CD4-positive, alpha-beta T cell treated with Interleukin-12 subunit alpha and Interleukin-12 subunit beta, for 1 hour (primary cell): ENCODE measurements at places on chromosomes 13 and 19.

GRCh38 chr13:43805681-43806128, 18.9 kb upstream of the ENOX1 start:
- DNase-seq, result no peak

DNA sequence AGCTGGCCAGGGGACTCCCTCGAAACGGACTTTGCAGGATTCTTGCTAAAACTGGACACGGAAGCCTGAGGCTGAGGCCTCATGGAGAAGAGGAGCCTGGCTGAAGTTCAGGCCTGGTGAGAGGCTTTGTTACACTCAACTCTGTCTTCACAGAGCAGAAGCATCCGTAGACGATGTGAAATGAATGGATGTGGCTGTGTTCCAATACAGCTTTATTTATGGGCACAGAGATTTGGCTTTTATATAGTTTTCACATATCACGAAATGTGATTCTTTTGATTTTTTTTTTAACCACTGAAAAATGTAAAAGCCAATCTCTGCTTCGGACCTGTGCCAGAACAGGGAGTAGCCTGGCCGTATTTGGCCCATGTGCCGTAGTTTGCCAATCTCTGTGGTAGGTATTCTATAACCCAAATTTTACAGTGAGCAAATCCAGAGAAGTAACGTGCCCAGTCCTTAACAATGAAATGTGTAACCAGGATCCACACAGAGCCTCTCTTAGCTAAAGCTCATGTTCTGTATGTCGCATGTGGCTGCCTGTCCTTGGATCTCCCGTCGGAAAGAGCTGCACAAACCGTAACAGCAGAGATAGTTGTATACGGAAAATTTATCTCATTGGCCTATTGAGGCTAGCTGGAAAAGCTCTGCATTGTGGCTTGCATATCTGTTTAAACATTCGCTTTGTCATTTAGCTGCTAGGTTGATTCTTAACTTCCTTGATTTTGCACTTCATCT, 171.6 kb upstream of the RNF113B start:
- DNase-seq, result no peak

DNA sequence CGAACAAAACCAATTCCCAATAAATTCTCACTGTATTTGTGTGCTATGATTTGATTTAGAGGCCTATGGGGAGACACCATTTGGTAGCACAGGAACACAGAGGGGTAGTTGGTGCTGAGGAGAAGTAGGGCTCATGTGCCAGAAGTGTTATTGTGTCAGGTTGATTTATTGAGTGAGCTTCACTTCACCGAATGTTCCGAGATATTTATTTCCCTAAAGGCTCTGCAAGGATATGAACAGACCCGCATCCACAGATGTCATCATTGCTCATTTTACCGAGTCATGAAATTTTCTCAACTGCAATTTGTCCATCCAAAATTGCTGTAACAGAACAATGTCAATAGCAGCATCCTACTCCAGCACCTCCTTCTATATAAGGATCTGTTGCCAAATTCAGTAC, 69.5 kb downstream of the DACH1 start:
- no peak for DNase-seq

DNA sequence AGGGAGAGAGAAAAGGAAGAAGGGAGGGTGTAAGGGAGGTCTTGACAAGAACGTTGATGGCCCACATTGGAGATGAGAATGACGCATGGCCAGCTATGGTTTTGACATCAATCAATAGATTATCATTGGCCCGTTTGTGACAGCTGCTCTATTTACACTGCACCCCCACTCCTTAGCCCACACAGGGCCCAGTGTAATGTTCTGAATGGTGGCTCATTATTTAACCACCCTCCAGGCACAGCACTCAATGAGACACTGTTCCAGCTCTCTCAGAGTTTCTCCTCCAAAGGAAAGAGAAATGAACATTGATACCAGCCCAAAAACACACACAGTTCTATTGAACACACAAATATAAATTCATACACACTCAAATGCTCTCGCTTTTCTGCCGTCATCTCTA, 173.0 kb upstream of the IPO5 start:
- no peak for DNase-seq

GRCh38 chr19:14119146-14119545, 1.6 kb upstream of the PRKACA start:
- no peak for DNase-seq

DNA sequence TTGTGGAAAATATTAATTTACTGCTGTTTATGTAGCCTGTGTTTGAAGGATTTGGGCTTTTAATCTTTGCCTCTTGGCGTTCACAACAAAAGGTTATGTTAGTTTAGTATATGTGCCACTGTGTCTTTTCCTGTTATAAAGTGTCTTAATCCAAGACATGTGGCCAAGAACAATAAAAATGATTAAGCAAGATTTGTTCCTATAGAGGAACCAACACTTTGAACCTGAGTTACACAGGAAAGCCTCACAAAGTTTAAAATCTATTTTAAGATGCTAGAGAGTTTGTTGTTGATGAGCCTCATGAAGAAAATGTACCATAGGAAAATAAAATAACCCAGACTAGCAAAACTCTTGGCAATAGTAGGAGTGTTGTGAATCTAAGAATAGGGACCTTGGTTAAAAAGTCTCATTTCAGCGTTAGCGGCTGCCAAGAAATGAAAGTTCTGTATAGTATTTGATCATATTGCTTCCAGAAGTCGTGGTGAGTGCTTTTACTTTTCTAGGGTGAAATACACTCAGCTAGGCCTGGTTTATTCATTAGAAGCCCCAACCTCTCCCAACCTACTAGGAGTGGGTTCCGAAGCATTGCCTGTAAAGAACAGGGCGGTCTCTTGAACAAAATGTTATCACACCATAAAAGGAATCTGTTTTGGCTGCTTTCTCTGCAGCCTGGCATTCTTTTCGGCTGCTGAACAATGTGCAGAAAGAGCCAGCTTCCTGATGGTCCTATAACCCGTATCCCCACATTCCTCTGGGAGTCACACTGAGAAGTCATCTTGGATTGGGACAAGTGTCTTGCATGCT, 102.6 kb downstream of the LRCH1 start:
- no peak for DNase-seq

DNA sequence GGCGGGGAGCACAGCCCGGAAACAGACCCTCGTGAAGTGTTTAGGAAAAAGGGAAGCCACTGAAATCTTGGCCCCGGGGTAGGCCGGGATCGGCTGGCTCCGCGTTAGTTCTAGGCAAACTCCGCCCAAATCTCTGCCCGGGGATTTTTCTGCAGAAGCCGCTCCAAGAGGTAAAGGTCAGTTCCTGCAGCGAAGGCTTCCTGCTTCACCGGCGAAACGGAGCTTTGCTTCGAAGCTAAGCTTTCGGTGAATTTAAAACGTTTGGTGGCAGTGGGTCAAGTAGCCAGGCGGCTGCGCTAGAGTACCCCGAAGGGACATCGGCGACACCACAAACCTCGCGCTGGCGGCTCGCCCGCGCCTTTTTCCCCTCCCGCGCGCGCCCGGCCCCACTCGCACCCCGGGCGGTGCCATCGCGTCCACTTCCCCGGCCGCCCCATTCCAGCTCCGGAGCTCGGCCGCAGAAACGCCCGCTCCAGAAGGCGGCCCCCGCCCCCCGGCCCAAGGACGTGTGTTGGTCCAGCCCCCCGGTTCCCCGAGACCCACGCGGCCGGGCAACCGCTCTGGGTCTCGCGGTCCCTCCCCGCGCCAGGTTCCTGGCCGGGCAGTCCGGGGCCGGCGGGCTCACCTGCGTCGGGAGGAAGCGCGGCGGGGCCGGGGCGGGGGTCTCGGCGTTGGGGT, 441 bp downstream of the GJB2 start:
- DNase-seq, result no peak
